ENCODE measurements at places on chromosomes 2 and 18.

GRCh38 chr2:241092677-241093076 lies 9.4 kb downstream of the MTERF4 start:
- H3K36me3 ChIP-seq: peaks cover 19% of the 10 kb centered on the region
- no peak overlapping the region for H3K27ac ChIP-seq
- H3K4me3 ChIP-seq: no peak overlapping the region
- no peaks in the 10 kb centered on the region for H3K4me1 ChIP-seq
- no peaks in the 10 kb centered on the region for H3K27me3 ChIP-seq

DNA sequence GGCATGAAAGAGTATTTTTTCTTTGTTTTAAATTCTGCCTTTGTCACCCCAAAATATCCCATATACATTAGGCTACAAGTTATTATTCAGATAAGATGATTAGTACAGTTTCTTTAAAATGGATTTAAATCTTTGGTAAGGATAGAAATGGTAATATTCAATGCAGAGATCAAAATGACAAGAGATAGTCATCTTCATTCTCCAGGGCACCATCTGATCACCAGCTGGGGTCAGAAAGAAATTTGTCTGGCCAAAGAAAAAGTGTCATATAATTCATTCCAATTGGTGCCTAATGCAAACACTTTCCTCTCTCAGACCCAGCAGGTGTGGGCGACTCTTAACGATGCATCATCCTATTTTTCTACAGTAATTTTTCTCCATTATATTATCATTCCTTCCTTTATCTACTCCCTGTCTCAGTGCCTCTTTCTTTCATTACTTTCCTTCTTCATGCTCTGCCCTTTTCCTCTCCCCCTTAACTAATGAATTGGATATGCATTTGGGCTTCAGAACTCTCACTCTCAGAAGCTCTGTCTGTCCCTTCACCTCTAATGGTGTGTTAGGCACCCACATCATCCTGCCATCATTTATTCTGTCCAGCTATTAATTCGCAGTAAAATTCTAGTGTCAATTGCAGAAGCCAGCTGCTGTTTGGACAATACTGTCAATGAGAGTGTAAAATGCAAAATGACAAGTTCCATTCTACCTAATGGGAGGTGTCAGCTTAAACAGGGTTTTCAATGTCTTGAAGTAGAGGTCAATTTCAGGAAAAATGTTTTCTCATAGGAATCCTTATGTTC lies 570.5 kb downstream of the TDRD15 start:
- no peaks in the 10 kb centered on the region for H3K4me1 ChIP-seq
- H3K27me3 ChIP-seq: no peaks in the 10 kb centered on the region
- no peak for DNase-seq
- H3K27ac ChIP-seq: no peak overlapping the region

GRCh38 chr2:26077291-26077690 lies 43.4 kb downstream of the RAB10 start:
- peaks cover 9% of the 10 kb centered on the region for H3K4me1 ChIP-seq
- H3K36me3 ChIP-seq: no peaks in the 10 kb centered on the region
- H3K27me3 ChIP-seq: no peaks in the 10 kb centered on the region
- no peak overlapping the region for H3K4me3 ChIP-seq
- no peak overlapping the region for H3K27ac ChIP-seq
- DNase-seq: no peak

- no peak overlapping the region for H3K27ac ChIP-seq
- H3K4me3 ChIP-seq: no peak overlapping the region
- H3K36me3 ChIP-seq: no peaks in the 10 kb centered on the region
- DNase-seq: no peak
- H3K4me1 ChIP-seq: peaks cover 16% of the 10 kb centered on the region
These were observed 71.4 kb downstream of the TWIST2 start for GRCh38 chr2:238919307-238919706.

DNA sequence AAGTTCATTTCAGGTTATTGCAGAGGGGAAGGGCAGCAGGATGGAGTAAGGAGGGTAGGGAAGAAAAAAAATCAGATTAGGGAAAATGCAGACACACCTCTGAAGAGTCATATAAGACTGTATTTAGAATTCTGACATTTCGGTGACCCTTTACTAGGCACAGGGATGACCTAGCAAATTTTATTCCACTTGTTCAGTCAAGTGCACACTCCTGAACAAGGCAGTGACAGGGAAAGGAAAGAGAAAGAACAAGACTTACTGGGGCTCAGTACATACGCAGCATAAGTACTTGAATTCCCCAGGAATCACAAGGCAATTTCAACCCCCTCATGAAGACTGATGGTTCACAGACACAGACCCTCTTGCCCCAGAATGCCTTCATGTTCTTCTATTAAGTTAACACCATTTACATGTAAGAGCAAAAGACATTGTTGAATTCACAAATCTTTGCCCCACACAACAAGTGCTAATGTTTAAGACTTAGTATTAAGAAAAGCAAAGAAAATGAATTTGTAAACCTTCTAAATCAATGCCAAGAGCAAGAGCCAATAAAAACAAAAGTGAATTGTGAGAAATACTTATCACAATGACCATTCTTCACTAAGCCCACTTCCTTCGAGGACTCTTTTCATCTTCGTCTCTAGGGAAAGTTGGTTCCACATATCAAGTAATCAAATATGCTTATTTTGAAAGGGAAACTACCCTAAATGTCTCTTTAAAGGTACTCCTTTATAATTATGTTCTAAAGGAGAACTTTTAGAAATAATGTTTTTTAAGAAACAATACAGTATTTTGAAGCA lies 47.0 kb downstream of the COBLL1 start:
- no peak for DNase-seq
- H3K4me1 ChIP-seq: peaks cover 7% of the 10 kb centered on the region
- no peak overlapping the region for H3K27ac ChIP-seq
- no peak overlapping the region for H3K4me3 ChIP-seq
- no peaks in the 10 kb centered on the region for H3K36me3 ChIP-seq
- no peaks in the 10 kb centered on the region for H3K27me3 ChIP-seq

DNA sequence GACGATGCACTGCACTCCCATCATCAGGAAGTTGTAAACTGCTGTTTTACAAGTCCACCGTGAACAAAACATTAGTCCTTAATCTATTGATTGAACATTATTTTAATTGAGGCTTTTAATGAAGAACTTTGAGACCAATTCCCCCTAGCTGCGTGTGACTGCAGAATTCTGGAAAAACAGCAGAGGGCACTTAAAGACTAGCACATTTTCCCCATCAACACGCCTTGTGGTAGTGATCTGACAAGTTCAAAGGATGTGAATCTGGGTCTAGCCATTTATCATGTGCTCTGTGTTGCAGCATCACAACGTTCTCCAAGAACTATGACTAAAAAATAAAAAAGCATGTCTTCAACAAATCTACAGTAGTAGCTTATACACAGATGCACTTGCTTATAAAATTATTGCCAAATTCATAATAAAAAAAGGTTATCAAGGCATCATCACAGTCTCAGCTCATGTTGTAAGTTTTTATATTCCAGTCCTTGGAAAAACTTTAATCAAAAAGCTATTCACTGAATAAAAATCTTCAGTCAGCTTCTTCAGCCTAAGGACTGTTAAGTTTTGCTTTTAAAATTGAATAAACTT lies 35.8 kb downstream of the SKOR2 start:
- no peak overlapping the region for H3K27ac ChIP-seq
- H3K36me3 ChIP-seq: no peaks in the 10 kb centered on the region
- H3K4me3 ChIP-seq: no peak overlapping the region
- H3K27me3 ChIP-seq: peaks cover 8% of the 10 kb centered on the region
- DNase-seq: peak; percentile 5

DNA sequence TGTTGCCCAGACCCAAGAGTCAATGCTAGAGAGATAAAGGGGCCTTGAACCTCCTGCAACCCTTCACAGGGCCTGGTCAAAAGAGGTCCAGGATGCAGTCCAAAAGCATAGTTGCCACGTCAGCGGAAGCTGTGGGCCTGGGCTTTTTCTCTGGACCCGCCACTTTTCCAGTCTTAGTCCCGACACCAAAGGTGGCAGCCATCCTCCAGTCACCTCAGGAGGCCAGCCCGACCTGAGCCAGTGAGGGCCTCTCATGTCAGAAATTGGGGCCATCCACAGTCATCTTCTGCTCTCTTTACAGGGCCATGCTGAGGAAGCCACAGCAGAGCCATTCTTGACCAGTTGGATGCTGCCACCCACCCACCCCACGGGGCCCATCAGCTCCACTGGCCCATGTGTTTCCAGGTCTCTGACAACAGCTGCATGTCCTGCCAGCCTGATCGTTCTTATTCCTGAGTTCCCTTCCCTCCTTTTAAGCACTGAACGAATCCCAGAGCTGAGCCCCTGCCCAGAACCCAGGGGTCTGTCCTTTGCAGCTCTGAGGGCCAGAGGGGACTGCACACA lies 34.1 kb upstream of the KLHL29 start:
- no peaks in the 10 kb centered on the region for H3K36me3 ChIP-seq
- H3K4me3 ChIP-seq: no peak overlapping the region
- H3K27ac ChIP-seq: no peak overlapping the region
- no peak for DNase-seq
- peaks cover 15% of the 10 kb centered on the region for H3K27me3 ChIP-seq
- no peaks in the 10 kb centered on the region for H3K4me1 ChIP-seq

DNA sequence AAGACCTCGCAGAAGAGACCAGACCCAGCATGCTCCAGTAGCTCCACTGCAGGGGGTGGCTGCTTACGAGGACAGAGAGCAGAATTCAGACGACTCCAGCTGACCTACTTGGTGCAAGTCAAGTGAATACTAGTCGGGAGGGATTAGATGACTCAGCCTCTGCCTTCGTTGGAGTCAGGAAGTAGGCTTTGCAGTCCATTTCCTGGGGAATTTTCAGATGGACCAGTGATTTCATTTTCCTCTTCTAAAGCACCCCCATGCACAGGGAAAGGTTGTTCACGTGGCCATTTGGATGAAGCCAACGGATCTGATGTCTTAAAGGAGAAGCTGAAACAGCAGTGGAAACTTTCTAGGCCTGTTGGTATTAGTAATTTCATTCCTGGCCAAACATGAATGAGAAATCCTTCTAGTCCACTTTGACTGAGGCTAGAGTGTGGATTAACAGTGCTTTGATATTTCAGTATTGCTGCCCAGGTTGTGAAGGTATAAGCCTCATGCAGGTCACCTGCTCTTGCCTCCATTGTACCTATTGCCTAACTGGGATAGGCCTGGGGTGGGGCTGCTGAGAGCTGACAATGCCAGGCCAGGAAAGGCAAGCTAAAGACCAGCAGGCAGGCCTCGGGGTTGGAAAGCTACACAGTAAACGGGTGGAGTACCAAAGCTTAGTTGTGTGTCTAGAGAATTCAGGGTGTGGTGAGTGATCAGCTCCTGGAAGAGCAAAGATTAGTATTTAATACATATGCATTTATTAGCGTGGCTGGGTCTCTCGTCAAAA lies 117.6 kb upstream of the FOSL2 start:
- peaks cover 44% of the 10 kb centered on the region for H3K4me1 ChIP-seq
- H3K36me3 ChIP-seq: no peaks in the 10 kb centered on the region
- peak overlapping the region; percentile 98 for H3K27ac ChIP-seq
- peak; percentile 62 for DNase-seq
- H3K4me3 ChIP-seq: peak overlapping the region; percentile 54
- no peaks in the 10 kb centered on the region for H3K27me3 ChIP-seq

DNA sequence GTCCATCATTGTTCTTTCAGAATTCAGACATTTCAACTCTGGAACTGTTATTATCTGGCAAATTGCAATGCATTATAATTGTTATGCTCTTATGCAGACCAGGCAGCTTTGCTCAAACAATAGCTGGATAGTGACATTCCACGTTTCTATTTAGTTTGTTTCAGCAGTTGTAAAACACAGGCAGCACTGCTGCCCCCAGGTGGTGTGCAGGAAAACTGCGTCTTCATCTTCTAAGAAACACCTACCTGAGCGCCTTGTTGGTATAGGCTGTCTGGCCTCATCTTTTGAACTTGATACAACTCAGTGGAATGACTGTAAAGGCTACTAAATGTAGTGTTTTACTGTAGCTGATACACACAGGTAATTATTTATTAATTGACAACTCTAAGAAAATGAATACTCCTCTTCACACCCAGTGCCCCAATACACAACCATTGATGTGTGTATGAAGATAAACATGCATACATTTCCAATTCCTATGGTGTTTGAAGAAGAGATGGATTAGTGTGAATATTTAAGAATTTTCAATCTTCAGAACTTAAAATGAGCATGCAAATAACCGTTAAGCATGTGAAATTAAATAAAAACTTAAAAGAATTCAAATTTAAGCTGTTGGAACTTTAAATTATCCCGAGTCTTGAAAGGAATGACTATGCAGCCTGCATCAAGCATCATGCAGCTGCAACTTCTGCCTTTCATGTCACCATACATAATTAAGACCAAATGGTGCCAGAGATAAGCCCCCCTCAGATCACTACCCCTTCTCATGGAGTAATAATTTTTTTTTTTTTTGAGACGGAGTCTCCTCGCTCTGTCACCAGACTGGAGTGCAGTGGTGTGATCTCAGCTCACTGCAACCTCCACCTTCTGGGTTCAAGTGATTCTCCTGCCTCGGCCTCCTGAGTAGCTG lies 85.6 kb downstream of the CD8B2 start:
- no peak for DNase-seq
- H3K27ac ChIP-seq: no peak overlapping the region
- H3K36me3 ChIP-seq: no peaks in the 10 kb centered on the region
- H3K27me3 ChIP-seq: no peaks in the 10 kb centered on the region

DNA sequence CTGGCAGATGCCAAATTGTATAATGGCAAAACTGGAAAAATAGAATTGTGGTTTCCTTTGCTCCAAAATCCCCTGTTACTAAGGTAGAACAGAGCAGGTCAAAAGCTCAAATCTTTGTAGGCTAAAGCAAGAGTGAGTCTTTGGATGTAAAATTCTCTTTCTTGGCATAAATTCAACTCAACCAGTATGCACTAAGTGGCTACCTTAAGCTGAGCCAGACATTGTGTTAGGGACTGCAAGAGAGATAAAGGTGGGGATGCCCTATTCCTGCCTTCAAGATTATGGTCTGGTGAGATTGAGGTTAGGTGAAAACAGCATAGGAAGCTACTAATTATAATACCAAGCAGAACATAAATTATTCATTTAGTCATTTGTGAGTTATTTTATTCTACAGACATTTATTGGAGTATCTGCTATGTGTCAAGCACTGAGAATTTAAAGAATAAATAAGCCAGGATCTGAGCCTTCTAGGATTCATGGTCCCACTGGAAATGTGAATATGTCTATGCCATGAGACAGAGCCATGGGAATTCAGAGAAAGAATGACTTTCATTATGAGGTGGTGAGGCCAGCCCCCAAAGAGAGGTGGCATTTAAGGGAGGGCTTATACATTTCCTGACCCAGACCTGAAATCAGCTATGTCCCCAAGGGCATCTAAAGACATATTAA lies 198.0 kb upstream of the NCKAP5 start:
- H3K36me3 ChIP-seq: no peaks in the 10 kb centered on the region
- H3K27me3 ChIP-seq: no peaks in the 10 kb centered on the region
- H3K4me3 ChIP-seq: no peak overlapping the region
- H3K27ac ChIP-seq: no peak overlapping the region
- no peaks in the 10 kb centered on the region for H3K4me1 ChIP-seq

- H3K36me3 ChIP-seq: no peaks in the 10 kb centered on the region
- H3K27me3 ChIP-seq: no peaks in the 10 kb centered on the region
- no peak overlapping the region for H3K27ac ChIP-seq
- no peak overlapping the region for H3K4me3 ChIP-seq
These were observed 409.2 kb upstream of the SPHKAP start for GRCh38 chr2:228590681-228591080.

- no peaks in the 10 kb centered on the region for H3K36me3 ChIP-seq
- no peak for DNase-seq
- no peak overlapping the region for H3K4me3 ChIP-seq
- no peaks in the 10 kb centered on the region for H3K27me3 ChIP-seq
These were observed 16.7 kb downstream of the MAP3K2 start for GRCh38 chr2:127371037-127371436.

- no peaks in the 10 kb centered on the region for H3K27me3 ChIP-seq
- no peaks in the 10 kb centered on the region for H3K36me3 ChIP-seq
- DNase-seq: no peak
- H3K4me3 ChIP-seq: no peak overlapping the region
These were observed 394.9 kb downstream of the ARHGAP15 start for GRCh38 chr2:143524119-143524553.

All from keratinocyte (primary cell).